ENCODE measurements at places on chromosomes 11 and 22. TPM values are rescaled to one million over a fixed set of nuclear protein-coding genes. Genes with fewer than 3 reads are reported as not detected.

The CARD18 gene
- not detected for total RNA-seq

DNA sequence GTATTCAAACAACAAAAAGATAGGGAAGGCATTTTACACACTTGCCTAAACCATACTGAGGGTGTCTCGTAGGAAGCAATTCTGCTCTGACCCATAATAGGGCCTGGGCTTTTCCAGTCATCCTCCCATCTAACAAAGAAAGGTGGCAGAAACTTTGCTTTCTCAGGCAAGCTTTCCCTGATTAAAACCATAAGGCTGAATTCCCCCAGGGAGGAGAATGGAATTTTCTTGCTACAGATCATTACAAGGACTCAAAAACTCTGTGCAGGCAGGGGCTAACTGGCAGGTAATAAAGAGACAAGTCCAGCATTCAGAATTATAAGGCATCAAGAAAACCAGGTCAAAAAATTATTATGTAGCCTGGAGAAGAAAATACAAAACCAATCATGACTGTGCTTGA is 90.4 kb downstream of the RBFOX2 start:
- DNase-seq = peak; percentile 39
- H3K4me3 ChIP-seq = no peak overlapping the region
- H3K4me1 ChIP-seq = peaks cover 12% of the 10 kb centered on the region
- peaks cover 11% of the 10 kb centered on the region for H3K36me3 ChIP-seq
- H3K27me3 ChIP-seq = no peaks in the 10 kb centered on the region

DNA sequence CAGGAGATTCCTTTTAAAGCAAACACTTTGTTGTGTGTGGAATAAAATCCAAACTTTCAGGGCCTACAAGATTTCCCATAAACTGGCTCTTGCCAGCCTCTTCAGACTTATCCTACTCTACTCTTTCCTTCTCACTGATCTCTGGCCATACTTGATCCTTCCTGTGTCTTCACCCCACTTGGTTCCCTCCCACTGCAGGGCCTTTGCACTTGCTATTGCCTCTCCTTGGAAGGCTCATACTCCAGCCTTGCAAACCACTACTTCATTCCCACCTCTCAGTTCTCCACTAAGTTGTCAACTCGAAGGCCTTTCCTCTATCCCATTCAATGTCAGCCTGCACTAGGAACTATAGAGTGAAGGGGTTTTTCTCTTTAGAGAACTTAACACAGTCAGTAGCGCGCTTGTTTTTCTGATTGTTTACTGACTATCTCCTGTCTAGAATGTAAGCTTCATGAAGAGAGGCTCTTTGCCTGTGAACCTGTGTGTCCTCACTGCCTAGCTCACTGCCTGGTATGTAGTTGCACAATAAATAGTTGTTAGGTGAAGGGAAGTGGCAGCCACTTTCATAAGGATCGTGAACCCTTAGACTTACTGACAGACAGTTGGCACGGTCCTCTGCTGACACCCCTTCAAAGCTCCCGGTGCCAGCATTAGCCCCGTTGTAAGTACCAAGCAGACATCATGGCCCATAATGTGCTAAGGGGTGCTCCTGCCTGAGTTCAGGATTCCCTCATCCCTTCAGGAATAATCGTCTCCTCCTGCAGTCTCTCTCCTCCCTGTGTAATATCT is 833 bp upstream of the ME3 start:
- no peak for DNase-seq
- no peak overlapping the region for H3K4me3 ChIP-seq
- no peaks in the 10 kb centered on the region for H3K27me3 ChIP-seq
- H3K27ac ChIP-seq = no peak overlapping the region

The SLC7A4 gene
- total RNA-seq = not detected

DNA sequence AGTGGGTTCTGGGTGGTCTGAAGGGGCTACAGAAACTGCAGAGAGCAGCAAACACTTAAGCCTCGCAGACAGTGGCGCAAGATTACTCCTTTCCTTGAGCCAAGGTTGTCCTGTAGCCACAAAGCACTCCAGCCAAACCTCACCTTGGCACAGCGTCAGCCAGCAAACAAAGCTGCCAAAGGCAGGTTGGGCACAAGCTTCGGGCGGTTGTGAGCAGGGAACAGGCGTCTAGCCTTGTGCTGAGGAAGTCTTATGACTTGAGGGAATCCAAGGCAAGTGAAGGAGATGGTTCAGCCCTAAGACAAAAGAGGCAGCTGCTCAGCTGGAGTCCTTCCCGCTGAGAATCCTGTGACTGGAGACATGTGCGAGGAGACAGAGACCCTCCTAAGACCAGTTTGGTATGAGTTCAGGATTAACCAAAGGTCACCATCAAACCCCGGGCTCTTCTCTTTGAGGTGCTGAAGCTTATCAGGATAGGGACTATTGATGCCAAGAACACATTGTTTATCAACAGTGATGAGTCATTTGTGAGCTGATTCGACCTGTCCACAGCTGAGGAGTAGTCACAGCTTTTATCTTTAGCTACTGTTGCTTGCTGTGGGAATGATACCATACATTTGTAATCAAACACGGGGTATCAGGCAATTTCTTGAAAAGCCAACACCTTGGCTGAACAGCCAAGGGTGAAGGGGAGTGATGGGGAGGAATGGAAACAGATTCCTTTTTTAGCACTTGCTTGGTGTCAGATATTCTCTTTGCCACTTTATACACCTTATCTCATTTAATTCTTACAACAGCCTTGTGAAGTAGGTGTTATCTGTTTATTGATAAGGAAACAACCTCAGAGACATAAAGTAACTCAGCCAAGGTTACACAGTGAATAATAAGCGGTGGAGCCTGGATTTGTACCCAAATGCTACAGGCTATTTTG is 4.6 kb downstream of the ADM start:
- peak overlapping the region; percentile 91 for H3K27ac ChIP-seq
- peak overlapping the region; percentile 96 for H3K4me3 ChIP-seq
- H3K36me3 ChIP-seq = peaks cover 22% of the 10 kb centered on the region
- H3K27me3 ChIP-seq = no peaks in the 10 kb centered on the region
- peaks cover 13% of the 10 kb centered on the region for H3K4me1 ChIP-seq
- DNase-seq = peak; percentile 79

DNA sequence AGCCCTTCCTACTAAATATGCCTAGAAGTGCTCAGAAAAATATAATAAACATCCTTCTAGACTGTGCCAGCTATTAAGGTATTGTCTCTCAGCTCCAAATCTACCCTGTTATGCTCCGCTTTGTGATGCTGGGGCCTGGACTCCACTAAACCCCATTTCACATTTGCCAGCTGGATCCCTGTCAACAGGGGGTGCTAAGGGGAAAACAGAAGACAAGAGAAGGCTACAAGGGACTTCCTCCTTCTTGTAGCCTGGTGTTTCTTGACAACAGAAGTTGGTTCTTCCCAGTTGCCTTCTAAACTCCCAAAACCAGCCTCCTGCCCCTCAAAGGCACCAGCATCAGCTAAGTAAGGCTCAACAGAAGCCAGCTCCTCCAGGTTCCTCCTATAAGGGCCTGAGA is 5.2 kb downstream of the NUMA1 start:
- peaks cover 45% of the 10 kb centered on the region for H3K4me1 ChIP-seq
- no peak overlapping the region for H3K4me3 ChIP-seq
- no peak for DNase-seq
- no peaks in the 10 kb centered on the region for H3K27me3 ChIP-seq

DNA sequence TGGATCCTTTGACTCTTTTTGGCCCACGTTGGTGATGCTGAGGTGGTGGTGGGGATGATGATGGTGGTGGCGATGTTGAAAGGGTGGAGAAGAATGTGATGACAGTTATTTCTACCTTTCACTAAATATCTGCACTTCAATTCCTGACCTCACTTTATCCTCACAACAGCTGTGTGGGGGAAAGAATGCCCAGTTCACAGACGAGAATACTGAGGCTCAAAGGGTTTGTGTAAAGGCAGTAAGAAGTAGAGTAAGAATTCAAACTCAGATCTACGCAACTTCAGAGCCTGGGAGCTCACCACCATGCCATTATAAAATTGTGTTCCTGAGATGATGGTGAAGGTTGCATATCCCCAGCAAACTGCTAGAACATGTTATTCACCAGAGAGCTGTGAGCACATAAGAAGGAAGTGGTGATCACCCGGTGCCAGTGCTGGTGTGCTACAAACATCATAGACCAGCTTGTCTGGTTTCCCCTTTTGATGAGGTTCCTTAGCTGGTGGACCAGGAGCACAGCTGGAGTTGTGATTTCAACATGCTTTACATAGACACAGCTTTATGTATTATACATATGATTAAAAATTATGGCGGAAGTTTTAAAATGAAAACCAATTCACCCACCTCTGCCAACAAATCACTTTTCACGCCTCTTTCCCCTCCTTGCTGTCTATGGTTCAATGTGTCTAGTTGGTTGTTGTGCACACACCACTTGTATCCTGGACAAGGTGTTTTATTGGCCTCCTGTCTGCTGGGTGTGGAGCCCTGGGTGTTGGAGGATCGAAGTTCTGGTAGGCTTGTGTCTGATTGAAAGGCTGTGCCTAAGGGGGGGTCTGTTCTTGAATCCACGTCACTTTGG is 6.2 kb downstream of the ST14 start:
- H3K27me3 ChIP-seq = peaks cover 15% of the 10 kb centered on the region
- H3K27ac ChIP-seq = peak overlapping the region; percentile 38
- H3K4me1 ChIP-seq = peaks cover 20% of the 10 kb centered on the region
- no peak overlapping the region for H3K4me3 ChIP-seq

DNA sequence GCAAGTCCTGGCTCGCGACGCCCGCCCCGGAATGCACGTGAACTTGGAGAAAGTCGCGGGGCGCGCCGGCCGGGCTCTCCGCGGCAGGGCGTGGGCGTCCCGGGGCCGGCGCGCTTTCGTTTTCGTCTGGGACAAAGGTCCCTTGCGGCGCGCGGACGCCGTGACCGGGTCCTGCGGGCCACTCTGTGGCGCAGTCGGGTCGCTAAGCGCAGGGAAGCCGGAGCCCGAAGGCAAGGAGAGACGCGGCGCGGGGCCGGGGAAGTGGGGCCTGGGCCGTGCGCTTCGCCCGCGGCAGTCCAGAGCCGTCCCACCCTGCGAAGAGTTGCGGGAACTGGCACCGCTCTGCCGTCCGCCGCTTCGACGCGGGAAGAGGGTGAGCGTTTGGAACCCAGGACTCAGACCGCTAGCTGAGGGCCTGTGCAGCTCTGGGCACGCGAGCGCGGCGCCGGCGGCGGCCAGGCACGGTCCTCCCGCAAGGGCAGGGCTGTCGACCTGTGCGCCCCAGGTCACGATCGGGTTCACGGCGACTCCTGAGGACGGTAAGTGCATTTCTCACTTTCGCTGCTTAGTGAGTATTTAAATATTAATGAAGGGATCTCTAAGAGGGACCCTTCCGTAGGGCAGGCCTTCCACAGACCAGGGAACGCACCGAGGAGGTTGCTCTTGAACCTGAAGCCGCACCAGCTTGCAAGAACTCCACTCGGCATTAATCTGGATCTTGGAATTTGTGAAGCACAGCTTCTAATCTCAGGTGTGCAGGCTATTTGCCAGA is 78.0 kb upstream of the PPARA start:
- peaks cover 38% of the 10 kb centered on the region for H3K36me3 ChIP-seq
- H3K4me1 ChIP-seq = peaks cover 15% of the 10 kb centered on the region
- H3K27ac ChIP-seq = peak overlapping the region; percentile 99
- H3K4me3 ChIP-seq = peak overlapping the region; percentile 97
- no peaks in the 10 kb centered on the region for H3K27me3 ChIP-seq
- DNase-seq = peak; percentile 92

All from GM23248 (cell line).